ENCODE measurements at places on chromosomes 5 and 9. TPM values are rescaled to one million over a fixed set of nuclear protein-coding genes. Genes with fewer than 3 reads are reported as not detected.

The GPR151 gene
- total RNA-seq: not detected

The C9orf57 gene
- not detected for total RNA-seq

The GARIN3 gene
- not detected for total RNA-seq

The NPR3 gene
- 30.4 TPM for total RNA-seq

The ROPN1L gene
- total RNA-seq: not detected

The TNFAIP8 gene
- 2.5 TPM for total RNA-seq

The TEK gene
- 10.6 TPM for total RNA-seq

The RORB gene
- 0.02 TPM for total RNA-seq

The CAVIN4 gene
- total RNA-seq: 68.6 TPM

DNA sequence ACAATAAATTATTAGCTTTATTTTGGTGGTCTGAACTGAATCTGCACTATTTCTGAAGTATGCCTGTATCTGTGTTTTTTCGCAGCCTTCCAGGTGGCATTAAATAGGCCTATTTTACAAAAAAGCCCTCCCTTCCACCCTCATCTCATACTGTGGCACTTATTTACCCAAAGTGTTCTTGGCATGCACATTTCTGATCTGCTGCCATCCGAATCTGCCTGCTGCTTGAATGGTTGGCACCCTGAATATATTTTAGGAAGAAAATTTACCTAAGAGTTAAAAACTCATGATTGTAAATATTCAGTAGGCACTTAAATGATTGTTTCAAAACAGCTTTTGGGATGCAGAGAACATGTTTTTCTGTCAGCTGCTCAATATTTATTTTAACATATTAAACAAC is 150.1 kb downstream of the SLC28A3 start:
- no peak for DNase-seq

- no peak for DNase-seq
These were observed 572.1 kb downstream of the ACTL7B start for GRCh38 chr9:108283696-108284095.

DNA sequence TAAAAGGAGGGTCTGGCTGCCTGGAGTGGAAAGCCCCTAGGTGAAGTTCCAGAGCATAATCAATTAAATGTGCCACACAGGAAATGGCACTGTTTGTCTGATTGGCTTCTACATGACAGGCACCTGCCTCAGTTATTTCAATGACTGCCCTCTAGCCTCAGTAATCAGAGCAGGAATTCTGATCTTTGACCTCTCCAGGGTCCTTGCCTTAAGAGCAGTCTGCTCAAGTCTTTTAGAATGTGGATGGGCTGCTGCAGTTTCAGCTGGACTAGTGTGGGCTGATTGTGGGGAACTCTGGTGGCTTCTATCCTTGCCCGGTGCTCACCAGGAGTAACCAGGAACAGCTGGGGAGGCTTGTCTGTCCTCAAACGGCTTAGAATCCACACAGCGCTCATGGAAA is 98.9 kb downstream of the LIX1 start:
- DNase-seq: no peak

DNA sequence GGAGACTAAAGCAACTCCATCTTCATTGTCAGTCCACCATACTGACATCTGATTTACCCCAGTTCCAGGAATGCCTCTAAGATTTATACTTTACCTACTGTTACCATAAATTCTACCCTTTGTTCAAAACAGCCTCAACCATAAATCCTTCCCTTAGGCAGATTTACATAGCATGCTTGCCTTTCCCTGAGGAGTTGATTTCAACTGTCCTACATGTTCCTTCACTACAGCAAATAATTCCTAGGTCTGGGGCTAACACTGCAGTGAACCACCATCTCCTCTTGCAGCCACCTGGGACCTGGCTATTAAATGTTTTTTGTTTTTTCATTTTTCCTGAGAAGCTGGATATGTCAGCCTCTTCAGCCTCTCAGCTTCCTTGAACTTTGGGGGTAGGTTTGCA is 166.9 kb upstream of the PDE4D start:
- no peak for DNase-seq

GRCh38 chr9:125758986-125759763 is 12.0 kb downstream of the PBX3 start:
- DNase-seq: no peak

GRCh38 chr5:149630337-149630736 is 49.0 kb downstream of the ARHGEF37 start:
- DNase-seq: no peak

- DNase-seq: no peak
These were observed 21.1 kb downstream of the TNPO1 start for GRCh38 chr5:72837524-72838096.

GRCh38 chr5:40376566-40376965 is 303.1 kb upstream of the PTGER4 start:
- DNase-seq: no peak

GRCh38 chr9:137772281-137772873 is 105.2 kb upstream of the CACNA1B start:
- DNase-seq: no peak

- DNase-seq: no peak
These were observed 78.8 kb downstream of the SLC1A1 start for GRCh38 chr9:4569101-4569500.

DNA sequence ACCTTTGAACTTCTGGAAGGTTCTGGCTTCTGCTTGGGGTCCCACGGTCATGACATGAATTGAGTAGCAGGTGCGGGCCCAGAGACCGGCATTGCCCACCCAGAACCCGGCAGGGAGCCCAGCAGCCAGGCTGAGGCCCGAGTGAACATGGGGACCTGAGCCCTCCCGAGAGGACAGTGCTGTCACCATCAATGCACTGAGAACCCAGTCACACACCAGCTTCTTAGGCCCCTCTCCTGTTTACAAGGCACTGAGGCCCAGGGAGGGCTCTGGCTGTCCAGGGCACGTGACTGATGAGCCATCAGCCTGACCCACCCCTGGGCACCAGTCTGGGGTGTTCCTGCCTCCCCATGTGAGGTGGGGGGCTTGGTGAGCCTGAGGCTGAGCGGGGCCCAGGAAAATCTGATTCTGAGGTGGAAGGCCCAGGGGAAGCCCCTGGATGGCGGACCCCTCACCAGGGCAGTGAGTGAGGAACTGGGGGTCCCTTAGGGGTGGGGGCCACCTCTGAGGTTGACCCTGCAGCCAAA is 60.3 kb upstream of the RNU6ATAC start:
- peak; percentile 9 for DNase-seq

- no peak for DNase-seq
These were observed 15.9 kb upstream of the TRIM14 start for GRCh38 chr9:98134702-98135557.

- no peak for DNase-seq
These were observed 80.1 kb downstream of the ITGA1 start for GRCh38 chr5:52867809-52868208.

- DNase-seq: no peak
These were observed 33.3 kb downstream of the SH3PXD2B start for GRCh38 chr5:172421020-172421419.

- DNase-seq: no peak
These were observed 92.4 kb downstream of the STX17 start for GRCh38 chr9:99998866-99999265.

- DNase-seq: peak; percentile 70
These were observed at the start of gene FRMPD1 for GRCh38 chr9:37650873-37651768. TSS of gene FRMPD1 (plus strand) at chr9:37650954. CDS start at chr9:37692642, 41,688 bp downstream.

- no peak for DNase-seq
These were observed 298.3 kb downstream of the ENC1 start for GRCh38 chr5:74342182-74342581.

- no peak for DNase-seq
These were observed 17.6 kb upstream of the AGGF1 start for GRCh38 chr5:77012601-77013000.

- DNase-seq: no peak
These were observed 11.1 kb downstream of the PWWP2A start for GRCh38 chr5:160108124-160108523.

DNA sequence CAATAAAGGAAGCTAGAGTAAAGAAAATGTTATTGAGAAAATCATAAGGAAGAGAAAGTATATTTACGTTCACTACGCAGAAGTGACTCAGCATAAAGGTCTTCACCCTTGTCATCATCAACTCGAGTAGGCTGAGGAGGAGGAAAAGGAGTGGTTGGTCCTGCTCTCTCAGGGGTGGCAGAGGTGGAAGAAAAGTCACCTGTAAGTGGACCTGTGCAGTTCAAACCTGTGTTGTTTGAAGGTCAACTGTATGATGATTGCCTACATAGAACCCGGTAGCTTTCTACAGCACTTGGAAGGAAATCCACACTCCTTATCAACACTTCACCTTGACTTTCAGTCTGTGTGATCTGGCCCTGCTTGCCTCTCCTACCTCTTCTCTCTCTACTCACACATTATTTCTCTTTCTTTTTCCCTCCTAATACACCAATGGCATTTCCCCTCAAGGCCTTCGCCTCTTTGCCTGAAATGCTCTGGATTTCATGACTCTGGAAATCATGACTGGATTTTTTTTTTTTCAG is 109.3 kb upstream of the CPEB4 start:
- no peak for DNase-seq

GRCh38 chr5:65727491-65728156 is 5.6 kb downstream of the NLN start:
- no peak for DNase-seq

DNA sequence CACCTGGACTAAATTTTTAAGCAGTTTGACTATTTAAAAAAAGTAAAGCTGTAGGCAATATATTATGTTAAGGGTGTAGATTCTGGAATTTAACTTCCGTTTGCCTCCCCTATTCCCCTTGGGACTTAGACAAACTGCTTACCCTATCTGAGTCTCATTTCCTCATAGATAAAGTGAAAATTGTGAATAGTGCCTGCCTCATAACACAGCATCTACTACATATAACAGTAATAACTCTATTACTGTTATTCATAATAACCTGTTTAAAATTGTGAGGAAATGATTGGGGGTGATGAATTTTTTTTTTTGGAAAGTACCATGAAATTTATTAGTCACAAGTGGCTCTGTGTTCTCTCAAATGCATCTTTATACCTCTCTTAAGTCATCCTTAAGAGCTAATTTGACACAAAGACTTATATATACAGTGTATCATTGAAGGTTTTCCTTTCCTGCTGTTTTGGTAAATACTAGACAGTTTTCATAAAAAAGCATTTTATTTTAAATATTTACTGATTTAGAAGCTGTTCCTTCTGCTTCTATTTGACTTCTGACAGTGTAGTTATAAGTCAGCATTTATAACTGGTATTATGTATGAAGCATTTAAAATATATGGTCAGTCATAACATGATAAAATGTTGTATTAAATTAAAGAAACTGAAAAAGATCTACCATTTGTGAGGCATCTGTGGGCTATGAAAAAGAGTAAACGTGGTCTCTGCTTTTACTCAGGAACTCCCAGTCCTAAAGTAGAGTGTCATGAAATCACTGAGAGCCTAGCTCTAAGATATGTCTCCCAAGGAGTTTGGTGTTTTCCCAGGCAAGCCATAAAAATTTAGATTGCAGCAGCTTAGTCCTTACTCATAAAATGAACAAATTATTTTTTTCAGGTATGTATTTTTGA is 46.4 kb downstream of the MCCC2 start:
- no peak for DNase-seq

All from psoas muscle (tissue), 8 donors.